Panc1 (cell line): ENCODE measurements at places on chromosomes 4 and X. TPM values are rescaled to one million over a fixed set of nuclear protein-coding genes. Genes with fewer than 3 reads are reported as not detected.

GRCh38 chrX:97011540-97011939 is 127.8 kb downstream of the RPA4 start:
- H3K36me3 ChIP-seq, result no peaks in the 10 kb centered on the region
- H3K27ac ChIP-seq, result no peak overlapping the region
- no peak overlapping the region for H3K4me3 ChIP-seq
- no peaks in the 10 kb centered on the region for H3K4me1 ChIP-seq

DNA sequence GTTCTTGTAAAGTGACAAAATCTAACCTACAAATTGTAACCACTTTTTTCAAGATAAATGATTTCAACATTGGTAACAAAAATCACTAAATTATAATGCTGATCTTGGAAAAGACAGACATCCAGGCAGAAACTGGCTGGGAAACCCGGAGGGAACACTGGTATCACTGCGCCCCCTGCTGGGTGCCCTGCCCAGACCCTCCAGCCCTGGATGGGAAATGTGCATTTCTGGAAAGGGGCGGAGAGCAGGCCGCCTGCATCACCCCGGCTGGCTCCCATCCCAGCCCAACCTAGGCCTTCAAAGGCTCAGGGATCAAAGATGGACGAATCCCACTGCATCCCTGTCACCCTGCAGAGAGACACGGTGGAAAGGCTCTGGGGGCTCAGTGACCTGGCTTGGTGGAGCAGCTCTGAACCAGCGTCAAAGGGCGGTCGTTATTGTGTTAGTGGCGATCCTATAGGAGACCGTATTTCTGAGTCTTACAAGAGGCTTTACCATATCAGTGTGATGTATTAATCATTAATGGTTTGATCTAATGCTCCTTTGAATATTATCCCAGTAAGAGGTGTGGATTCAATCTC is 37.3 kb downstream of the ACOX3 start:
- H3K27ac ChIP-seq, result no peak overlapping the region
- no peaks in the 10 kb centered on the region for H3K4me1 ChIP-seq
- no peak for DNase-seq
- H3K36me3 ChIP-seq, result no peaks in the 10 kb centered on the region

DNA sequence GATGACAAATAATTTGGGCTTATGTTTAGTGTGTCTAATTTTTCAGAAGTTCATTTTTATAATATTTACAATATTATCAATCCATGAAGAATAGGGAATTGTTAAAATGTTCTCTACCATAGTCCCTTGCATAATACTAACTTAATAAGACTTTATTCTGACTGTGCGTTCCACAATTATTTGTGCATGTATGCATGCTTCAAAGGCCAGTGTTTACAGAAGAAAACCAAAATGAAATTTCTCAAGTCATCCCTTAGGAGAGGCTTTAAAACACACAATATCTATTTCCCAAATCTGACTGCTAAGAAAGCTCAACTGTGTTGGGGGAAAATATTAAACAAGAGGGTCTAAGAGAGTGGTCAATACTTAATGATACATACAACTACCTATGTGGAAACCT is 226.3 kb upstream of the ANKRD50 start:
- H3K27me3 ChIP-seq, result no peaks in the 10 kb centered on the region
- no peak overlapping the region for H3K4me3 ChIP-seq
- H3K4me1 ChIP-seq, result no peaks in the 10 kb centered on the region
- H3K27ac ChIP-seq, result no peak overlapping the region
- no peaks in the 10 kb centered on the region; the same call in 1 of the 2 replicates for H3K36me3 ChIP-seq

GRCh38 chr4:138299881-138300280 is 57.7 kb upstream of the SLC7A11 start:
- H3K4me3 ChIP-seq, result no peak overlapping the region
- DNase-seq, result no peak
- no peak overlapping the region for H3K27ac ChIP-seq
- H3K4me1 ChIP-seq, result no peaks in the 10 kb centered on the region
- H3K36me3 ChIP-seq, result no peaks in the 10 kb centered on the region

DNA sequence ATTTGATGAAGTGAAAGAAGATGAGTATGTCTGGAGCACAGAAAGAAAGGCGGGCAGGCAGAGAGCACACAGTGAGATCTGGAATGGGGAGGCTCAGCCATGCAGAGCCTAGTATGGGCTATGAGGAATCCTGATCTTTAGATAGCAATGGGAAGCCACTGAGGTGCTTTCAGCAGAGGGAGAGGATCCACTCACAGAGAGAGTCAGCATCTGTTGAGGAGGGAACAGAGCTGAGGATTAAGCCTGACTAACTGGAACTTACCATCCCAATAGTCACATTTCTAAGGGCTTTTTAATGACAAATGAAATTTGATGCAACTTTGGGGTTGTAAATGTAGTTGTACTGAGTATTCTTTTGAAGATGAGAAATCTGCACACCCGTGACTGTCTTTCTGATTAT is 20.6 kb upstream of the FGFBP2 start:
- no peaks in the 10 kb centered on the region for H3K36me3 ChIP-seq
- no peak overlapping the region for H3K27ac ChIP-seq
- no peaks in the 10 kb centered on the region for H3K4me1 ChIP-seq
- H3K27me3 ChIP-seq, result no peaks in the 10 kb centered on the region
- DNase-seq, result no peak

DNA sequence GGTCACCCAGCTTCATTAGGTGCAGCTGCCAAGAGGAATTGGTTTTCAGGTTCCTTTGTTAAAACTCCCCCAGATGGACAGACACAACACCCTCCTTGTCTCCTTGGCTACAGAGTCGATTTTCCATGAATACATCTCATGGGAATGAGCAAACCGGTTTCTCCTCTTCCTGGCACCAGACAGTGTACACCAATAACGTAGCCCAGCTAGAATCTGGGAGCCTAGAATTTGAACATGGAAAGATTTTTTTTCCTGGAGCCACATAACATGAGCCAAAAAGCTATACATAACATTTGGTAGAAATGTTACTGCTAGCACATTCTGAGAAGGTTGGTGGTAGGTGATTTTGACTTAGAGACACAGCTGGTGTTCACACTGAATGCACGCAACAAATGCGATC is 62.9 kb upstream of the SLC34A2 start:
- no peak for DNase-seq
- H3K4me1 ChIP-seq, result no peaks in the 10 kb centered on the region
- no peak overlapping the region for H3K4me3 ChIP-seq
- H3K36me3 ChIP-seq, result no peaks in the 10 kb centered on the region

- no peak overlapping the region for H3K4me3 ChIP-seq
- DNase-seq, result no peak
- no peaks in the 10 kb centered on the region for H3K36me3 ChIP-seq
Observed at GRCh38 chr4:133157460-133158160, 8.5 kb downstream of the PCDH10 start.

GRCh38 chr4:17288151-17288550 is 223.7 kb downstream of the QDPR start:
- no peaks in the 10 kb centered on the region for H3K27me3 ChIP-seq
- no peaks in the 10 kb centered on the region for H3K4me1 ChIP-seq
- no peak overlapping the region for H3K4me3 ChIP-seq
- no peak overlapping the region for H3K27ac ChIP-seq
- DNase-seq, result no peak
- no peaks in the 10 kb centered on the region for H3K36me3 ChIP-seq

- H3K36me3 ChIP-seq, result no peaks in the 10 kb centered on the region
- H3K4me1 ChIP-seq, result no peaks in the 10 kb centered on the region
- H3K27me3 ChIP-seq, result no peaks in the 10 kb centered on the region
- no peak overlapping the region for H3K27ac ChIP-seq
- no peak overlapping the region for H3K4me3 ChIP-seq
Observed at GRCh38 chr4:113276464-113277170, 227.2 kb downstream of the ANK2 start.

- H3K27ac ChIP-seq, result no peak overlapping the region
- H3K36me3 ChIP-seq, result no peaks in the 10 kb centered on the region
- no peaks in the 10 kb centered on the region for H3K27me3 ChIP-seq
- no peaks in the 10 kb centered on the region for H3K4me1 ChIP-seq
Observed at GRCh38 chrX:63661676-63662075, 123.3 kb downstream of the ARHGEF9 start.

- no peaks in the 10 kb centered on the region for H3K27me3 ChIP-seq
- H3K27ac ChIP-seq, result no peak overlapping the region
- no peak overlapping the region for H3K4me3 ChIP-seq
- no peaks in the 10 kb centered on the region for H3K4me1 ChIP-seq
- no peaks in the 10 kb centered on the region for H3K36me3 ChIP-seq
Observed at GRCh38 chrX:10739426-10739825, 119.0 kb upstream of the MID1 start.

DNA sequence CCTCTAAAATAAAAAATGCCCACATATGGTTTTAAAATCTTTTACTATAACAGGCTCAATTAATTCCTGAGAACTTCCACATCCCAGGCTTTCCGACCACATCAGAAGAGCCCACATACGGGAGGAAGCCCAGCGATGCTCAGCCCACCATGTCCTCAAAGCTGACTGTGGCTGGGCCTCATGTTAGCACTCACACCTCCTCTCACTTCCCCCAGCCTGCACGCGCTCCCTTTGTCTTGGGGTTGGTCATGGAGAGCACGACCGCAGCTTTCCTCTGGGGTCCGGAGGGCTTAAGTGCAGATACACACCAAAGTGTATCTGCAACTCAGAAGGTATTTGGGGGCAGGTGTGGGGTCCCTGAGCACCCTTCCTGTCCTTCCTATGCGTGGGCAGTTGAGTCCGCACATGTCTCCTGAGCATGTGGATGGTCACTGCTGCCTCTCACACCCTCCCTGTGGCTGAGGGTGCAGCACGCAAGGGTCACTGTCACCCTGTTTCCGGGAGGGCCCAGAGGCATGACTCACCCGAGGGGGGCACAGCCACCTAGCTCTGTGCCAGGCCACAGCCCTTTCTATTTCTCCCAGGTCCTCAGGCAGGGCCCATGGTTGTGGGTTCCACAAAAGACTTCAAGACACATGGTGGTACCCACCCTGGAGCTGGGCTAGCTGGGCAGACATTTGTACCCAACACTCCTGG is 21.2 kb downstream of the WDR1 start:
- H3K27me3 ChIP-seq, result no peaks in the 10 kb centered on the region
- DNase-seq, result no peak
- no peak overlapping the region for H3K27ac ChIP-seq
- H3K4me1 ChIP-seq, result no peaks in the 10 kb centered on the region

DNA sequence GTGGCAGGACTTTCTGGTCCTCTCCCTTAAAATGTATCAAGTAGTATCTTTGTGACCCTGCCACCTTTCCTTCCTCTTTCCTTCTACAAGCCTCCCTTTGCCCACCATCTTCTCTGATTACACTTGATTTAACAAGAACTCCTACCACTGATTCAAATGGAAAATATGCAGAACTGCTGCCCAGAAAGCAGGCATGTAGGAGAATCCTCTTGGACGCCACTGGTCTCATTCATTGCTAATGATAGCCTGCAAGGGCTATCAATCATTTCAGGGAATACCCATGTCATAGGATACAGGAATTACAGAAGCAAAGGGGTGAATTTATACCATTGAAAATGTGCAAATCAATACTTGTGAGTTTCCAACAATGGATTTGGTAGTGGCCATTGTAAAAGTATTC is 294.6 kb upstream of the NRK start:
- no peaks in the 10 kb centered on the region for H3K27me3 ChIP-seq
- H3K4me3 ChIP-seq, result no peak overlapping the region
- H3K27ac ChIP-seq, result no peak overlapping the region

DNA sequence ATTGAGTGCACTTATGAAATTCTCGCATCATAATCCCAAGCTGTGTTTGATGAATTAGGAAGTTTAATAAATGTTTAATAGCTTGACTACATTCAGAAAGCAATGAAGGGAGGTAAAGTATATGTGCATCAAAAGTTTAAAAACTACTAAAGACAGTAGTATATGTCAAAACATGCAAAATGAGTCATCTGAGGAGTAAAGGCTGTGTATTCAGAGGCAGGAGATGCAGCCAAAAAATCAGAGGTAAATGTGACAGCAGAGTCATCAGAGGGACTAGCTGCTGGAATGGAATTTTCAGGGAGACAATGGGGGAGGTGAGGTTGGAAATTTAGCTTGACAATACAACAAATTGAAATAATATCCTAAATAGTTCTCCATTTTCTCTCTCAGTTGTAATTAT is 127.0 kb upstream of the FUNDC1 start:
- no peak overlapping the region for H3K4me3 ChIP-seq
- no peak overlapping the region for H3K27ac ChIP-seq
- no peak for DNase-seq
- no peaks in the 10 kb centered on the region for H3K4me1 ChIP-seq
- H3K27me3 ChIP-seq, result no peaks in the 10 kb centered on the region

- H3K27ac ChIP-seq, result no peak overlapping the region
- no peak overlapping the region for H3K4me3 ChIP-seq
- no peaks in the 10 kb centered on the region for H3K4me1 ChIP-seq
- no peaks in the 10 kb centered on the region; the same call in 1 of the 2 replicates for H3K36me3 ChIP-seq
- no peak for DNase-seq
- H3K27me3 ChIP-seq, result no peaks in the 10 kb centered on the region
Observed at GRCh38 chr4:90165883-90166282, 38.7 kb downstream of the CCSER1 start.

- no peak overlapping the region for H3K27ac ChIP-seq
- H3K4me3 ChIP-seq, result no peak overlapping the region
- no peaks in the 10 kb centered on the region for H3K4me1 ChIP-seq
- H3K27me3 ChIP-seq, result no peaks in the 10 kb centered on the region
Observed at GRCh38 chrX:29376584-29376983, 789.3 kb downstream of the IL1RAPL1 start.

GRCh38 chr4:40262861-40263260 is 66.0 kb downstream of the RHOH start:
- no peaks in the 10 kb centered on the region for H3K4me1 ChIP-seq
- no peak overlapping the region for H3K4me3 ChIP-seq
- H3K36me3 ChIP-seq, result no peaks in the 10 kb centered on the region
- peak overlapping the region; percentile 56; the same call in 1 of the 2 replicates for H3K27ac ChIP-seq
- no peaks in the 10 kb centered on the region for H3K27me3 ChIP-seq

DNA sequence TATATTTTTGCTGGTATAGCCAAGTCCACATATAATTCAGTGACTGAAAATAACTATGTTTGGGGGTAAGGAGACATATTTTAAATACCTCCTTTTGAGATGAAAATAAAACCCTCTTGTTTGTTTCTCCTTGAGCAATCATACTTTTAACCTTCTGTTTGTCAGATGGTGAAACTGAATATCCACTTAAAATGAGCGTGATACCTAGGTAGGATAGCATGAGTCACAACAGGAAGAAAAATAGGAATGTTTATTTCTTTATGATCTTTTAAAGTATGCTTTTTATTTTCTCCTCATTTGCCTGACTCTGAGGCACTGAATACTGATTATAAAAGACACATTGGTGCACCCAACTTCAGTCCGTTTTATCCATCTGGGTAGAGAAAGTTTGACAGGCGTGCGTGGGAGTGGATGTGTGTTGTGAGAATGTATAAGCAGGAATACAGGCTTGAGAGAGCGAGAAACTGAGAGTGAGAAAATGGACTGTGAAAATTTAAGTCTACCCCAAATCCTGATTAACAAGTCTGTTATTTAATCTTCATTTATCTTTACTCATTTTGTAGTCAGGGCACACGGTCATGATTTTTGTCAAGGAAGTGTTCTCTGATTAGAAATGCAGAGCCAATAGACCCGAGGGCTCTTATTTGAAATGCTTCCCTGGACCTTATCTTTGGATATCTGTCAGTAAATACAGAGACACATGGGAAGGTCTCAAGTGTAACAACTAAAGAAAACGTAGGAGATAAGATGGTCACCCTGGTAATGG is 62.1 kb upstream of the ANTXR2 start:
- H3K4me3 ChIP-seq, result no peak overlapping the region
- DNase-seq, result no peak
- peak overlapping the region; percentile 57; the same call in 1 of the 2 replicates for H3K27ac ChIP-seq
- no peaks in the 10 kb centered on the region for H3K4me1 ChIP-seq

Gene FHDC1
- total RNA-seq, result 0.21 TPM

Gene RENBP
- total RNA-seq, result 0.62 TPM

Gene FGG
- 1.8 TPM for total RNA-seq

Gene SLC38A5
- 1.1 TPM for total RNA-seq

Gene KIAA0232
- 20.2 TPM for total RNA-seq

Gene MAGEA12
- total RNA-seq, result not detected

Gene NIPAL1
- 0.82 TPM for total RNA-seq
